ENCODE measurements at places on chromosomes 11 and 22. TPM values are rescaled to one million over a fixed set of nuclear protein-coding genes. Genes with fewer than 3 reads are reported as not detected.

Gene OR8U1
- not detected for total RNA-seq

- no peak for DNase-seq
These were observed 261.7 kb downstream of the BUD13 start for GRCh38 chr11:116510886-116511650.

Gene TBX1
- 2.0 TPM for total RNA-seq

Gene NLRX1
- 13.8 TPM for total RNA-seq

GRCh38 chr11:933936-934335 lies 8.3 kb downstream of the AP2A2 start:
- no peak for DNase-seq

Data from natural killer cell (primary cell).